ENCODE measurements at places on chromosomes 7 and 10. TPM values are rescaled to one million over a fixed set of nuclear protein-coding genes. Genes with fewer than 3 reads are reported as not detected.

The LEP gene
- total RNA-seq: 0.40 TPM

The ACSM6 gene
- 0.54 TPM for total RNA-seq

The ELMO1 gene
- total RNA-seq: 401 TPM

The PGAM2 gene
- 2.2 TPM for total RNA-seq

The TCAF2 gene
- total RNA-seq: 2.4 TPM

The MAT1A gene
- 0.25 TPM for total RNA-seq

The ITIH5 gene
- total RNA-seq: 14.4 TPM

The GARIN1A gene
- total RNA-seq: 1.9 TPM

The SLC16A9 gene
- total RNA-seq: 44.6 TPM

The LRRTM3 gene
- total RNA-seq: not detected

The VPS37D gene
- 3.9 TPM for total RNA-seq

The CARD11 gene
- total RNA-seq: 1.3 TPM

The COL1A2 gene
- total RNA-seq: 106 TPM

The ADCY1 gene
- 7.5 TPM for total RNA-seq

The CBLL1 gene
- 41.6 TPM for total RNA-seq

The UBE2D1 gene
- total RNA-seq: 15.8 TPM

The PRSS37 gene
- total RNA-seq: not detected

The NAMPT gene
- total RNA-seq: 60.5 TPM

The MPLKIP gene
- total RNA-seq: 58.4 TPM

The GRM3 gene
- total RNA-seq: not detected

The C10orf143 gene
- 6.8 TPM for total RNA-seq

The GPR85 gene
- 0.67 TPM for total RNA-seq

The LRGUK gene
- total RNA-seq: 2.0 TPM

The ACBD7 gene
- 0.54 TPM for total RNA-seq

The RNF32 gene
- total RNA-seq: 1.6 TPM

Data from thyroid gland (tissue), 4 donors.